ENCODE measurements at places on chromosomes 7 and 10.
A peak's percentile ranks its signal among the peaks of the same experiment; 100 is the strongest.

- DNase-seq = no peak
These were observed 17.2 kb upstream of the FAM170B start for GRCh38 chr10:49151025-49151445.

GRCh38 chr10:32073659-32074058 lies 17.4 kb upstream of the KIF5B start:
- DNase-seq = no peak

DNA sequence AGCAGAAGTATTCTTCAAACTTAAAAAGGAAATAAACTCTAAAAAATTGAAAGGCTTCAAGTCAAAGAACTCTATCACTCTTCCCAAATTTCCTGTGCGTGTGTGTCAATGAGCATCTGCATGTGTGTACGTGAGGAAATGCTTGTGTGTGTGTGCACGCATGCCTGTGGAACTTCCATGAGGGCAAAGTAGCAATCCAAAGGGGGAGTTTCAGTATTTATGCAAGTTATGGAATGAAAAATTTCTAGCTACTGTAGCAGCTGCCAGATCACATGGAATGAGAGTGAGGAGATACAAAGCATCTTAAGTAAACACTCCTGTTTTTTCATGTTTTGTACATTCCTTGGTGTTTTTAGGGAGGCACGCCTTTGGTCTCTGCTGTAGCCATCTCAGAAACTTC lies 152.6 kb downstream of the RAPGEF5 start:
- no peak for DNase-seq

GRCh38 chr7:25431956-25432450 lies 203.7 kb upstream of the NPVF start:
- DNase-seq = no peak

DNA sequence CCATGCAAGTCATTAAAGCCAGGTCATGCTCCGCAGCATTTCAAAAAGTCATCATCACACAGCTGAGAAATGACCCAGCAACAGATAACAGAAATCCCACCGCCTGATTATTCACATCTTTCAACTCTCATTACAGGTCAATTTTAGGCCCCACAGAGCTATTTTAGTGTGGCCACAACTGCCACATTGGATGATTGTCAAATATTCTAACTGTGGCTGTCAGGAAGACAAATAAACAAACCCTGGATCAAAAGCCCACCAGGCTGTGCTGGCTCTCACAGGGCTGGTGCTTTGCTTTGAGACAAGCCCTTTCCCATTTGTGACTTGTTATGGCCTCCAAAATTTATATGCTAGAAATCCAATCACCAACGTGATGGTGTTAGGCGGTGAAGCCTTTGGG lies 117.6 kb upstream of the CDC14C start:
- DNase-seq = no peak

- no peak for DNase-seq
These were observed 20.4 kb downstream of the GRID2IP start for GRCh38 chr7:6530626-6531491.

GRCh38 chr10:128861018-128861901 lies 605.8 kb upstream of the MGMT start:
- DNase-seq = no peak

DNA sequence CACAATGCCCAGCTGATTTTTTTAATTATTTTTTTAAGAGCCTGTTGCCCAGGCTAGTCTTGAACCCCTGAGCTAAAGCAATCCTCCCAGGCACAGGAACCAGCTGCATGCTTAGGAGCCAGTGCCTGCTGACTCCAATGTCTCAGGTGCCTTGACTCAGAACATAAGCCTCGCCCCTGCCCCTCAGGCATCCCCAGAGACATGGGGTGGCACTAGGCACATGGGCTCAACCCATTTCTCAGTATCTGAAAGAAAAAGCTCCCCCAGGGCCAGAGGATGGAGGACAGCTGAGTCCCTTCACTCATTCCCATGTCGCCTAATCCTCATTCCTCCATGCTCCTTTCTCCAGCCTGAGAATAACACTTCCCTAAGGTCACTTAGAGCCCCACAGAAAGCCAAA lies 39.1 kb downstream of the KCNH2 start:
- no peak for DNase-seq

- no peak for DNase-seq
These were observed 746.9 kb downstream of the TYW1 start for GRCh38 chr7:67743501-67743900.

DNA sequence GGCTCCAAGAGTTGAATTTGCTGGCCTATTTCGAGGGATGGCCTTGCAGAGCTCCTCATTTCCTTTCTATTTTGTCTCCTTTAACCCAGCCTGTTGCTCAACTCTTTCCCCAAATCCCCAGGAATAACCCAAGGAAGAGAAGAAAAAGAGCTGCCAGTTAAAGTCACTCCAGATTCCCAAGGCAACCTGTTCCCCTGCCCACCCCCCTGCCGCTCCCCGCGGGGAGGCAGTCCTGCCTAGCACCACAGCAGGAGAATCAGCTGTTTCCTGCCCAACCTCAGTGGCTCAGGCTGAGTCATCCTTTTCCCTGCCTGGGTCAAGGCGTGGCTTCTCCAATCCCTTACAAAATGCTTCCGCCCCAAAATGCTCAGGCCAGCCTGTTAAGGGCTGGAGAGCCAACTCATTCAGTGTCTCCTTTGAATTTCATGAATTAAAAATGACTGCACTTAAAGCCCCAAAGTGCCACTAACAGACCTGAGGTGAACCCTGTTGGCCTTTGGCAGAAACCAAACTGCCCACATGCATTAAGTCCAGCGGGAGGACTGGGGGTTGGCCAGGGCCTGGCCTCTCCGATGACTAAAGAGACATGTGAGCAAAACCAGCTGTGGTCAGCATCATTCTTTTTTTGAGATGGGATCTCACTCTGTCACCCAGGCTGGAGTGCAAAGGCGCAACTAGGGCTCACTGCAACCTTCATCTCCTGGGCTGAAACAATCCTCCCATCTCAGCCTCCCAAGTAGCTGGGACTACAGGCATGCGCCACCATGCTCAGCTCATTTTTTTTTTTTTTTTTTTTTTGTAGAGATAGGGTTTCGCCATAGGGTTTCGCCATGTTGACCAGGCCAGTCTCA lies 83.2 kb upstream of the KIF5B start:
- peak; percentile 89 for DNase-seq

- no peak for DNase-seq
These were observed 203.2 kb upstream of the PPP2R2D start for GRCh38 chr10:131697476-131698128.

- DNase-seq = no peak
These were observed 57.0 kb downstream of the CHST3 start for GRCh38 chr10:72020914-72021809.

DNA sequence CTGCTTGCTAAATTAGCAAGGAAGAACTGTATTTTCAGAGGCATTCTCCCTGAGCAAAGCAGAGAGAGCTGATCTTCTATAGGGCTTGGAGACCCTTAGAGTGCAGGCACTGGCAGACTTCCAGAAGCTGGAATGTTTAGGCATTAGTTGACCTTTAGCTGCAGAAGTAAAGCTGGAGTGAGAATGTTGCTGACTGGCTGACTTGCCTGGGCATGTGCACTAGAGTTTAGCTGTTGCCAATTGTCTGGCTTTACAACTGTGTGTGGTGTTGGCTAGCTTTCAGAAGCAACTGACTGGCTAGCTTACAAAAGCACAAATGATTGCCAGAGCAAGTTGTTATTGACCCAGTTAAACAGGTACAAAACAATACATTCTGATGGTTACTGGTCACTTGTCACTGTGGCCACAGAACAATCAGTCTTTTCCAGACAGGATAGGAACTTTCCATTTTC lies 25.1 kb downstream of the FAM13C start:
- DNase-seq = peak; percentile 63

DNA sequence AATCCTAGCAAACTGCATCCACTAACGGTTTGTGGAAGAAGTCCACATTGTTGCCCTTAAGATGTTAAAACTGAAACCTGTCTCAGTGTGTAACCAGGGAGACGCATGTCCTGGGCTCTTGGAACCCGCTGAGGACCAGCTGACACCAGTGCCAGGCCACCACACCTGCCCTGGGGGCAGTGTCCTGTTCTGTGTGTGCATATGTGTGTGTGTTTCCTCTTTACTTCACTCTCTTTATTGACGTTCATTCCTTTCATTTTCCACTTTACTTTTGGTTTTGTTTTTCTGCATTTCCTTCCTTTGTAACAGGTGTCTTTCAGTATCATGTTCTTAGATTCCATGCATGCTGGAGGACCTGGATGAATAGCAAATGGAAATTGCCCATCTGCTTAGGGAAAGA lies 83.8 kb downstream of the TEX36 start:
- DNase-seq = no peak

GRCh38 chr7:78720066-78720465 lies 733.4 kb downstream of the MAGI2 start:
- no peak for DNase-seq

GRCh38 chr7:105691082-105691679 lies 109.9 kb upstream of the EFCAB10 start:
- no peak for DNase-seq

GRCh38 chr7:38168890-38169570 lies 9.0 kb upstream of the STARD3NL start:
- DNase-seq = no peak

- DNase-seq = no peak
These were observed 29.0 kb downstream of the FOXK1 start for GRCh38 chr7:4711093-4711492.

DNA sequence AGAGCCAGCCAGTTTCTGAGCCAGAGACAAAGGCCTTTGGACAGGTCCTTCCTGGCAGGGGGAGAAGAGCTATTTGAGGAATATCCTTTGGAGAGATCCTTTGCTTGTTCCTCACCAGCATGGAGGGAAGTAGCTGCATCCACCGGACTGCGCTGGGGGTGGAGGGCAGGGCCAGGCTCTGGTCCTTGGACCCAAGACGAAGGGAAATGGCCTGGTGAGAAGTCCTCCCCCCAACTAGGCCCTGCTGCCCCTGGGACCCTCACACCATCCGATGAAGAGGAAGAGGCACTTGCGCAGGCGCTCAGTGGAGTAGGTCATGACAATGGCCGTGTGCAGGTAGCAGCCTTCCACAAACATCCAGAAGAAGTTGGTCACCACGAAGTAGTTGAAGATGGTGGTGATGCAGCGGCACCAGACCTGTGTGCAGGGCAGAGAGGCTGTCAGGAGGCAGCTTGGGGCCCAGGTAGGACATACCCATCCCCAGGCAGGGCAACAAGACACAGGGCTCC lies 19.8 kb downstream of the CRHR2 start:
- no peak for DNase-seq

GRCh38 chr7:100016215-100016901 lies 962 bp downstream of the ZKSCAN1 start:
- no peak for DNase-seq

DNA sequence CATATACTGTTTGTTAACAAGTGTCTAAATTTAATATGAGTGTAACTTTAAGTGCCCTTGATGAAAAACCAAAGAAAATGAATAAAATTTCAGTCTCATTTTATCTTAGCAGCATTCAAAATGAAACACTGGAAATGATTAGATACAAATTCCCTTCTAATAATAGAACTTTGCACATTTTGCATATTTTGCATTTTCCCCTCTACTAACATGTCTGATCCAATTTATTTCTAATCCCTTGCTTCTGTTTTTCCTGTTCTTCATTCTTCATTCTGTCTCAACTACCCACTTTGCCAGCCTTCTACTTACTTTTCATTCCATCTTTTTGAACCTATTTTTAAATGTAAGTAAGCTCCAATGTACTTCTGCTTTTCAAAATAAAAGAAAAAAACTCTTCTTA lies 42.7 kb upstream of the SEMA3D start:
- no peak for DNase-seq

DNA sequence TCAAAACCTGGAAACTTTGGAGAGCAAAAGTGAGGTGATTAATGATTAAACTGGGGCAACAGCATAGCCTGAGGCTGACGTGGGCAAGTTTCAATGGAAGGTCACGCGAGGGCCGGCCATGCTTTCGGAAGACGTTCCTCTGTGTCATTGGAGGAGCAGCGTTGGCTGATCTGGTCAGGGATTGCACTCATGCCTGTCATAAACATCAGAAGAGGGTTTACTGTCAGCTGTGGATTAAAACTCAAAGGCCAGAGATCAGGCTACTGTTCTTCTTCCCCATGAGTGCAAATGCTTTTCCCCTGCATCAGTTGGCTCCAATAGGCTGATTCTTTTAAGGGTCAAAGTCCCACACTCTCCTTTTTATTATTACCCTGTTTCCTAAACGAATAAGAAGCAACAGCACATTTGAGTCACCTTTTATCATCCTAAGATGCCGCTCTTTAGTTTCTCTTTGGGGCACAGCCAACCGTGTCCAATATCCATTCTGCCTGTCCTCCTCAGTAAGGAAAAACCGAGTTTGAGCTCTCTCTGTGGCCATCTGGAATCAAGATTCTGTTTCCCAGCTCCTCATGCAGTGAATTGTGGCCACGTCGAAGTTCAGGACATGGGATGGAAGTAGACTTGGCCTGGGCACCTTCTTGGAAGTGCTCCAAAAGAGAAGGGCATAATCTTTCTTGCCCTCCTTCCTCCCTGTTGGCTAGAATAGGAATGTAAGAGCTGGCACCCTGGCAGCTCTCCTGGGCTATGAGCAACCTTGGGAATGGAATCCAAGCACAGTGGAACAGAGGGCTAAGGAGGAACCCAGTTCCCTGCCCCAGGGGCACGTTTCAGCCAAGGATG lies 62.5 kb upstream of the INSIG1 start:
- DNase-seq = no peak

GRCh38 chr10:6220418-6221191 lies 17.9 kb downstream of the PFKFB3 start:
- no peak for DNase-seq

- peak; percentile 44 for DNase-seq
These were observed 58.6 kb upstream of the EBF3 start for GRCh38 chr10:130022511-130023299.

GRCh38 chr7:132430861-132431822 lies 145.1 kb downstream of the PLXNA4 start:
- DNase-seq = peak; percentile 86

DNA sequence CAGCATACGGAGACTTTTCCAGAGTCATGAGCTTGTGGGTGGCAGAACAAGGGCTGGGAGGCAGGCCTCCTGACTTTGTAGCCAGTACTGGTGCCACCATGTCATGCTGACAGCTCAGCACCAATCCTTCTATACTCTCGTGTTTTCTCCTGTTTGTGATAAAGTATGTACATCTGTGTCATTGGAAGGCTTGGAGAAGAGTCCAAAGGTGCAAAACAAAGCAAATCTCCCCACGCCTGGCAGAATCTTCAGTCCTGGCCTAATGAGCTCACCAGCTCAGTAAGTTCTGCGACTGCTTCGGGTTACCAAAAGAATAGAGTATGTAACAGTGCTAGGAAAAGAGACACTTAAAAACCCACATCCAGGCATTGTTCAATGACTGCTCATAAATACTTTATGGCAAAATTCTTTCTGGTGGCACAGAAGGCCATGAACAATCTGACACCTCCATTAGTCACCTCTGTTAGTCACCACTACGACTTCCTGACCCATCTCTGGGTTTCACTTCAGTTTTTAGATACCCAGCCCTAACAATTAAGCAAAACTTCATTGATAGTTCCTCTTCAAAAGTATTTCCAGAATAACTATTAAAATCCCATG lies 24.5 kb downstream of the STEAP1 start:
- peak; percentile 8 for DNase-seq

GRCh38 chr7:77413128-77413527 lies 3.0 kb downstream of the GSAP start:
- no peak for DNase-seq

DNA sequence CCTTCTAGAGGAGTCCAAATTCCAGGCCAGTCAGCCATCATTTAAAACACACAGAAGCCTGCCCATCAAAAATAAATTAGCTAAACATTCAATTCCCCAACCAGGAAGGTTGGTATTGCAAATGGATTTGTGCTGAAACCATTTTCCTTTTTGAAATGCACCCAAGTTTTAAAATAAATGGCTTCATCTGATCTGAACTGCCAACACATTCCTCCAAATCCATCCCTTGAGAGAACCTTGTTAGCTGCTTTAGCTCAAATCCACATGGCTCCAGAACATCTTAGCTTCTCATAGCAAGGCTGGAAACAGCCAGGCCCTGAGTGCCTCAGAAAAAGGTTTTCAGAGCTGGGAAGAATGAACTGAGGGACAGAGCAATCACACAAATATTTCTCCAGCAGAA lies 306.3 kb downstream of the FZD1 start:
- DNase-seq = no peak
